ENCODE measurements at places on chromosomes 7 and 10.
A peak's percentile ranks its signal among the peaks of the same experiment; 100 is the strongest.

- no peak for DNase-seq
Measured at GRCh38 chr10:43287056-43288007, 20.5 kb upstream of the RASGEF1A start.

- DNase-seq: no peak
Measured at GRCh38 chr7:122626785-122627184, 72.1 kb downstream of the RNF133 start.

DNA sequence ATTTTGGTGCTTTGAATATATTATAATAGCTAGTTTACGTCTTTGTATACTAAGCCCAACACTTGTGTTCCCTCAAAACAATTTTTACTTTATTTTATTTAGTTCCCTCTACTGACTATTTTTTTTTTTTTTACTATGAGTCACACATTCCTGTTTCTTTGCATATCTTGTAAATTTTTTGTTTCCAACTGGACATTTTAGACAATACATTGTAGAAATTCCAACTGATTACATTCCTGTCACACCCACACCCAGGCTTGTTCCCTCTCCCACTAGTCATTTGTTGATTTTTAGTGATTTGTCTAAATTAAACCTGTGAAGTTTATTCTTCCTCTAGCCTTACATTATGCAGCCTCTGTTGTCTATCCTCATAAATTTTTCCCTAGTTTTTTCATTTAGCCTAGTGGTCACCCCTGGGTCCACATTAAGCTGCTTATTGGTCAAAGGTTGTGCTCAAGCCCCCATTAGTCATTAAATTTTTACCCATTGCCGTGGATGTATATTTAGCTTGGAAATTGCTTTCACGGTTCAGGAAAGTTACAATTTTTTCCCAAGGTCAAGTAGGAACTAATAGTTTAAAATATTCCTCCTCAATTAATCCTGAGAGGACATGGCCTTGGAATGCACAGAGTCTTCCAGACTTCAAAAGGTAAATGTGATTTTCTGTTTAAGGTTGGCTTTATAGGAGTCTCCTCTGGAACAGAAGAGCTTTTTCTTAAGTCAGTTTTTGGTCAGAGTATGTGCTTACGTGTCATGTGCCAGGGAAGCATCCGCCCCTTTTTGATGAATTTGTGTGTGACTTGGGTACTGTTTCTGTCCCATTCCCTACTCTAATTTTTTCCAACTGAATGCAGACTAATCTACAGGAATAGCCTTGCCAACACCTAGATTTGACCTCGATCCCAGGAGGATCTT lies 207.6 kb upstream of the TMEM72 start:
- no peak for DNase-seq

GRCh38 chr10:5813091-5813340 lies 218 bp downstream of the GDI2 start:
- no peak for DNase-seq

- no peak for DNase-seq
Measured at GRCh38 chr10:100864978-100865377, 47.8 kb upstream of the SLF2 start.

DNA sequence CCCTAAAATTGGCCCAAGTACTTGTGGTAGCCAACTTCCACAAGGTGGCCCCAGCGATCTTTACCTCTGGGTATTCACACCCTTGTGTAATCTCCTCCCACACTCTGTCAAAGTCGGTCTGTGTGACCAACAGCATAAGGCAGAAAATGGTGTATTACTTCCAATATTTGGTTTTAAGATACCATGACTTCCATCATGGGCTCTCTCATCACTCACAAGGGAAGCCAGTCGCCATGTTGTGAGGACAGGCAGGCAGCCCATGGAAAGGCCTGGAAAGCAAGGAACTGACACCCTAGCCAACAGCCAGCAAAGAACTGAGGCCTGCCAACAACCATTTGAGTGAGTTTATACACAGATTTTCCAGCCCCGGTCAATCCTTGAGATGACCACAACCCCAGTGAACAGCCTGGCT lies 91.0 kb upstream of the KMT2E start:
- DNase-seq: peak; percentile 40

DNA sequence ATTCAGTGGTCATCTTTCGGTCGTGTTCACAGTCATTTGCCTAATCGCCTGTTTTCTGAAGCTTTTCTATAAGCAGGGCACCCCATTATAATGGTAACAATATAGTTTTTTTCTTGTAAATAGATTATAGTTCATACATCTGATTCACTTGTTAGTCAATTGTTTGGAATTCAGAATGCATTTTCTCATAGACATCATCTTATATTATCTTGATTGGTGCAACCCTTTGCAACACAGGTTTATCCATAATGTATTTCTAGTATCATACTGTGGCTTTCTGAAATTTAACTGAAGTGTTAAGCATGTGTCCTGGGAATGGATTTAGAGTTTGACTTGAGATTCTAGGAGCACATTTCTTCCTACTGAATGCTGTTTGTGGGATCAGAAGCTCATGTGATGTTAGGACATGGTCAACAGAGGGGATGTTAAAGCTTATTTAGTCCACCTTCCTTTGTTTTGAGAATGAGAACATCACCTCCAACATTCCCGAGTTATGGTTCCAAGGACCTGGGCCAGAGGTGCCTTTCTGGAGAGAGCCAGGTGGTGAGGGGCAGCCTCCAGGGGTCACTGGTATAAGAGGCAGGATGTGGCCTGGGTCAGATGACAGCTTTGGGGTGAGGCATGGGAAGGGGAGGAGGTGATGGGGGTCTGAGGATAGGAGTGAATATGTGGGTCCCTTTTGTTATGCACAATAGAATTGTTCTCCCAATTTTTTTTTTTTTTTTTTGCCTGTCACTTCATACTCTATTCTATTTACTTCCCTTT lies 415.6 kb downstream of the EXOC4 start:
- DNase-seq: no peak

GRCh38 chr10:27607591-27607990 lies 103.5 kb downstream of the RAB18 start:
- DNase-seq: no peak

GRCh38 chr7:64875658-64876406 lies 27.2 kb upstream of the ZNF273 start:
- no peak for DNase-seq

DNA sequence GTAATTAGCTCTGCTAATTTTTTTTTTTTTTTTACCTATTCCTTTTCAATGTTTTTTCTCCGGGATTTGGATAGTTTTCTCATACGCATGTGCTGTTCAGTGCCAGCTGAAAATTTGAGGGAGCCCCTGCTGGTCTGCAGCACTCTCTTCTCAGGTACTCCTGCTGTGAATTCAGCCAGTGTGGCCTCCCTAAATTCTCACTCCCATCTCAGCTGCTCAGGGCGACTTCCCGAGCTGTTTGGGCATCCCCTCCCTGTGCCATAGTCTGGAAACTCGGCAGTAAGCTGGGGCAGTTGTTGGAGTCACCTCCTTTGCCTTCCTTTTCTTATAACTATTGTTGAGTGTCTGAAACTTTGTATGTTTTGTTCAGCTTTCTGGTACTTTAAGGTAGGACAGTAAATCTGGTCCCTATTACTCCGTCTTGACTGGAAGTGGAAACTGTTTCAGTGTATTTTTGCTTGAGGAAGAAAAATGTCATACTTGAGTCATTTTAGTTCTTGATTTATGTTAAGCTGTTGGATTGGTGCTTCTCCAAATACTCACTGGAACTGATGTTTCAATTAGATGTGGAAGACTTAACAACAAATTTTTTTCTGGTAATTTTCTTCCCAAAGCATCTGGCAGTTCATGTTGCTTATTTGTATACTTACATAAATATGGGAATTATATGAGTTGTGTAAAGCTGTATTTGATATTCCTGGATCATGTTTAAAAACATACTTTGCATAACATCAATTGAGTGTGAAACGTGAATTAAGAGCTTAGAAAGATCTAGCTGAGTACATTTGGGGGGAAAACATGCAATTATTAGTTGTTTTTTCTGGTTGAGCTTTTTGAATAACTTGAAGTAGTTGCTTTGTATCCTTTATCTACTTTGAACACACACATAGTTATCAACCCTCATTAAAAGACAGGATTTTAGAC lies 33.7 kb downstream of the MINPP1 start:
- no peak for DNase-seq

DNA sequence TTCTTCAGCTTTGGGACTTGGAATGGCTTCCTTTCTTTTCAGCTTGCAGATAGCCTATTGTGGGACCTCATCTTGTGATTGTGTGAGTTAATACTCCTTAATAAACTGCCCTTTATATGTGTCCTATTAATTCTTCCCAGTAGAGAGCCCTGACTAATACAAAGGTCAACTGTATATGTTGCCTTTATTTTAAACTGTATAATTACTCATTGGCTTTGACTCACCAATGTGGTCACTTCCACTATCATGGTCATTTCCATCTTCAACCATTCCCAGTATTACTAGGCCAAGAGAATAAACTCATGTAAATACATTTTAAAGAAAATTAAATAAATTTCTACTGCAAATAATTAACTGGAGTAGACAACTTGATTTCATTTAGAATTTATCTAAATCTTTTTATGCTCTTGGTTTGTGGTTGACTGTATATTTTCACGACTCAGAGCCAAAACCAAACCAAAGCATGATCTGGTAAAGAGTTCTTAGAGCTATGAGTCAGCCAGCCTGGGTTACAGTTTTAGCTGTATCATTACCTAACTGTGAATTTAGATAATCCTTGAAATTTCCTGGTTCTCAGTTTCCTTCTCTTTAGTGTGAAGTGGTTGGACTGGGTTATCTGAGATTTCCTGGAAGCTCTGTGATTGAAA lies 188.4 kb downstream of the PPP1R3A start:
- no peak for DNase-seq

- no peak for DNase-seq
Measured at GRCh38 chr10:113518816-113519591, 33.8 kb upstream of the HABP2 start.

- DNase-seq: no peak
Measured at GRCh38 chr7:87116315-87116714, 35.9 kb upstream of the DMTF1 start.

DNA sequence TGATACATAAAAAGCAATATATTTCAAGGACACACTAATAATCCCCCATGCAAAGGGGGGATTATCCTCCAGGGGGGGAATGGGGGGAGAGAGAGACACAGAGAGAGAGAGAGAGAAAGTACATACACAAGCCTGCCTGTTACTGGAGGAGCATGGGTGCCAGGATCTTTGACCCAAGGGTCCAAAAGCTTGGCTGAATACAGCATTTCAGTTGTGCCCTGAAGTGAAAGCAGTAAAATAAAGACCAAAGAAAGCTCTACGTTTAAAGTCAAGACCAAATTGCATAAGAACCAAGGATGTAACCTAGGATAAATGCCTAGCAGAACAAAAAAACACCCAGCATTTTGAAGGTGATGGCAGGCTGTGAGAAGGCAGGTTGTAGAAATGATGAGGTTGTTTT lies 27.8 kb upstream of the ITGB8 start:
- no peak for DNase-seq

GRCh38 chr10:35870665-35871310 lies 228.7 kb upstream of the FZD8 start:
- DNase-seq: no peak

GRCh38 chr7:29289156-29290021 lies 94.8 kb downstream of the CHN2 start:
- no peak for DNase-seq

DNA sequence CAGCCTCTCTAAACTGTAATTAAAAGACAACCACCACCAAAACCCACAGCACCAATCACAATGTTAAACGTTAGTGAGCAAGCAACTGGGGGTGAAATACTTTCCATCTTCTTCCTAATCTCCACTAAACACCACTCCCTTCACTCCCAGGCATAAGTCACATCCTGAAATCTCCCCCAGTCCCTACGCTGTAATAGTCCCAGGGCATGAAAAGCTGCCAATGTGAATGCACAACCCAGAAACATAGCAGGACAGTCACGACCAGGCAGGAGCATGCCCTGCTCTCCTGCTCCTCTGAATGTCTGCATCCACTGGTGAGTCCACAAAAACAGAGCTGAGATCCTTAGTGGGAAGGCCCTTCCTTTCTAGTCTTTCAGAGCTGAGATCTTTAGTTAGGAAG lies 288.9 kb downstream of the PARD3 start:
- no peak for DNase-seq

DNA sequence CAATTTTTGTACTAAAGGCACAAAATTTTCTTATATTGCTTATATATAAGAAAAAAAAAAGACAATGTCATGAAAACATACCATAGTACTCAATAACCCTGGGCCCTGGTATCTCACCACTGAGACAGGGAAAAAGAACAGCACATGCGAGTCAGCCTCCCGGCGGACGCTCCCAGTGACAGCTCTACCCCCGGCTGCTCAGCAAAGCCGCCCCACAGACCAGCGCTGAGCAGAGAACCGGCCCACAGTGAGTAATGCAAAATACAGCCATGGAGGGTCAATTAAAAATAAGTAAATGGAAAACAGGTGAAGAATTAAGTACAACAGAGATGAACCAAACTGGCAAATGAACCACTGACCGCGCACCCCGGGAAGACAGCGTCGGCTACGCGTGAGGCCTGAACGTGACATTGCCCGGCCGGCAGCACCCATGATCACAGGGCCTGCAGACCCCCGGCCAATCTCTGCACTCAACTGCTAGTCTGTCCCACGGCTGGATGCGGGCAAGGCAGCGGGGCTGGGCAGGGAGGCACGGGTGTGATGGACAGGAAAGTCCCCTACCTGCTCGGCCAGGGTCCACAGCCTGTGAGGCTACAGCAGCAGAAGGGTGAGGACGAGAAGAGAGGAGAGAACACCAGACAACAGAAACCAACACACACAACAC lies 175.9 kb downstream of the ZMYND11 start:
- no peak for DNase-seq

- DNase-seq: no peak
Measured at GRCh38 chr7:139737221-139738100, 40.3 kb downstream of the HIPK2 start.

GRCh38 chr10:121823993-121824463 lies 103.8 kb downstream of the ATE1 start:
- no peak for DNase-seq

DNA sequence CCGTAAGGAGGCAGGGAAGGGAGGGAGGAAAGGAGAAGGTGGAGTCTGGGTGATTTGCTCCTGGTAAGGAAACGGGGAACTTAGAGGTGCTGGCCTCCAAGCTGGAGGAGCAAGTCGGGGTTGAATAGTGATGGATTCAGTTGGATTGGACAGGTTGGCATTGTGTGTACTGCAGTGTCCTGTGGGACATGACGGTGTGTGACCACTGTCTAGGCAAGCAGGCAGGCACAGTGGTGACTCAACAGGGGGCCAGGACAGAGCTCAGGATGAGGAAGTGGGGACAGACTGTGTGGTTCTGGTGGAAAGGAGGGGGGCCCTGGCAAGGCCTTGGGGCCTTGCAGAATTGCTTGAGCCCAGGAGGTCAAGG lies 48.8 kb downstream of the COL26A1 start:
- DNase-seq: no peak

DNA sequence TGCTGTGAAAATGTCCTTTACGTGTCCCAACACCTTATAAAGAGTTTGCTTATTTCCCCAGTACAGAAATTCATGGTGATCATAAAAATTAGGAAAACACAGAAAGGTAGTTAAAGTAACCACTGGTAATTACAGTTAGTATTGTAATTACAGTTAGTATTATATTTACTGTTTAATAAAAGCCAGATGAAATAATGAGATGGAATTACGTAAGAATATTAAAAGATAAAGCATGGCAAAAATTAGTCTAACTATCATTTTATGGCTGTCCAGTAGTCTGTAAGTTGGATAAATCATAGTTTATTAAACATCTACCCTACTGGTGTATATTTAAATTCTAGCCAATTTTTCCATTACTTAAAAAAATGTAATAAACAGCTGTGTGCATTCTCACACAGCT lies 638.8 kb downstream of the ACTR3B start:
- no peak for DNase-seq
